ENCODE measurements at places on chromosomes 2 and 18.

GRCh38 chr18:12679183-12679786, 21.4 kb upstream of the SPIRE1 start:
- DNase-seq = no peak

DNA sequence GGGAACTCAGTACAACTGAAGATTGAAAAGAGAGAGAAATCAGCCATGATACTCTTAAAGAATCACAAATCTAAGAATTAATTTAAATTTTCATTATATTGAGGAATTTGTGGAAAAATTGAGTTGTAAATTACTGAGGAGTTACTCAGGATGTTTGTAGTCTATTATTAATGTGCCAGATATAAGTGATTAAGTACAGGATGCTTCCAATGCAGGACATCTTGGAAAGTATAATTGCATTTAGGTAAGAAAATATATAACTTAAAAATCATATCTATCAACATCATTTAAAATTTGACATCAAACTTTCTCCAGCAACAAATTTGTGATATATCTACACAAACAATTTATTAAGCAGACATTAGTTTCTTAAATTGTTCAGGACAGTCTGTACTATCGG, 1.3 kb downstream of the CALCRL start:
- no peak for DNase-seq

GRCh38 chr2:70753902-70754301, 14.1 kb downstream of the ADD2 start:
- DNase-seq = no peak

GRCh38 chr2:26483957-26484565, 6.1 kb upstream of the OTOF start:
- no peak for DNase-seq

DNA sequence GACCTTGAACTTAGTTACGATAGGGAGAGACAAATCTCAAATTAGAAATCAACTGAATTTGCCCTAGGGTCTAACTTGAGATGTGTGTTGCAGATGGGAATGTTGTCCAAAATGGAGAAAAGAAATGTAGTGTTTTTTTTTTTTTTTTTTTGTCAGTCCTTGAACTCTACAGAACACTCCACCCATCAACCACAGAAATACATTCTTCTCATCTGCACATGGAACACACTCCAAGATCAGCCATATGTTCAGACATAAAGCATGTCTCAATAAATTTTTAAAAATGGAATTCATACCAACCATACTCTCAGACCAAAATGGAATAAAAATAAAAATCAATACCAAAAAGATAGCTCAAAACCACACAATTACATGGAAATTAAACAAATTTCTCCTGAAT, 526.5 kb downstream of the FBXO15 start:
- DNase-seq = no peak

- no peak for DNase-seq
Measured at GRCh38 chr2:174985614-174986013, 19.6 kb downstream of the CHN1 start.
